ENCODE measurements at places on chromosomes 2 and 18.

DNA sequence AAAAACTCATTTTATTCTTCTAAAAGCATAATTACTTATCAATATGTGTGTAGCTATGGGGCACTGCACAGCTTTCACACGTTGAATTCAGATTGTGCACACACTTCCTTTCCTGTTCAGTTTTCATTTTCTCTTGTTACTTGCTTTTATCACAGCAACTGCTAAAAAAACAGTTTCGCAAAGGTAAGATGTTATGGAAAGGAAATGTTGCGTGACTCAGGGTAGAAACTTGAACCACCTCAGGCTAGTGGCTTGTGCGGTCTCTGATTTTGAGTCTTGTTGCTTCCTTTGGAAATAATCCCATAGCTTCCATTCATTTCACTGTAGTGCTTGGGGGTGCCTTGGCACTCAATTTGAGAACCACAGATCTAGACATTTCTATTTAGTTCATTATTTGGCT lies 171.9 kb downstream of the FMNL2 start:
- no peaks in the 10 kb centered on the region for H3K4me1 ChIP-seq
- H3K27me3 ChIP-seq = no peaks in the 10 kb centered on the region
- DNase-seq = no peak
- no peak overlapping the region for H3K27ac ChIP-seq
- H3K4me3 ChIP-seq = no peak overlapping the region

GRCh38 chr2:105879106-105879802 lies 134.5 kb downstream of the NCK2 start:
- H3K27me3 ChIP-seq = no peaks in the 10 kb centered on the region
- no peak overlapping the region for H3K4me3 ChIP-seq
- DNase-seq = no peak
- H3K36me3 ChIP-seq = peaks cover 17% of the 10 kb centered on the region
- H3K4me1 ChIP-seq = no peaks in the 10 kb centered on the region

- H3K27me3 ChIP-seq = no peaks in the 10 kb centered on the region
- H3K4me1 ChIP-seq = no peaks in the 10 kb centered on the region
- H3K27ac ChIP-seq = no peak overlapping the region
- H3K4me3 ChIP-seq = no peak overlapping the region
These were observed 139.6 kb upstream of the RAB12 start for GRCh38 chr18:8469544-8470130.

GRCh38 chr2:8170552-8171327 lies 511.1 kb upstream of the ID2 start:
- H3K36me3 ChIP-seq = no peaks in the 10 kb centered on the region
- H3K4me3 ChIP-seq = no peak overlapping the region
- no peak for DNase-seq
- no peak overlapping the region for H3K27ac ChIP-seq
- no peaks in the 10 kb centered on the region for H3K4me1 ChIP-seq

GRCh38 chr2:107529146-107529545 lies 297.5 kb upstream of the RGPD4 start:
- H3K4me3 ChIP-seq = no peak overlapping the region
- H3K27me3 ChIP-seq = no peaks in the 10 kb centered on the region
- no peak for DNase-seq
- H3K36me3 ChIP-seq = no peaks in the 10 kb centered on the region
- H3K27ac ChIP-seq = no peak overlapping the region

GRCh38 chr2:240178564-240178963 lies 38.1 kb upstream of the OTOS start:
- no peak overlapping the region for H3K27ac ChIP-seq
- H3K4me1 ChIP-seq = no peaks in the 10 kb centered on the region
- no peak overlapping the region for H3K4me3 ChIP-seq

DNA sequence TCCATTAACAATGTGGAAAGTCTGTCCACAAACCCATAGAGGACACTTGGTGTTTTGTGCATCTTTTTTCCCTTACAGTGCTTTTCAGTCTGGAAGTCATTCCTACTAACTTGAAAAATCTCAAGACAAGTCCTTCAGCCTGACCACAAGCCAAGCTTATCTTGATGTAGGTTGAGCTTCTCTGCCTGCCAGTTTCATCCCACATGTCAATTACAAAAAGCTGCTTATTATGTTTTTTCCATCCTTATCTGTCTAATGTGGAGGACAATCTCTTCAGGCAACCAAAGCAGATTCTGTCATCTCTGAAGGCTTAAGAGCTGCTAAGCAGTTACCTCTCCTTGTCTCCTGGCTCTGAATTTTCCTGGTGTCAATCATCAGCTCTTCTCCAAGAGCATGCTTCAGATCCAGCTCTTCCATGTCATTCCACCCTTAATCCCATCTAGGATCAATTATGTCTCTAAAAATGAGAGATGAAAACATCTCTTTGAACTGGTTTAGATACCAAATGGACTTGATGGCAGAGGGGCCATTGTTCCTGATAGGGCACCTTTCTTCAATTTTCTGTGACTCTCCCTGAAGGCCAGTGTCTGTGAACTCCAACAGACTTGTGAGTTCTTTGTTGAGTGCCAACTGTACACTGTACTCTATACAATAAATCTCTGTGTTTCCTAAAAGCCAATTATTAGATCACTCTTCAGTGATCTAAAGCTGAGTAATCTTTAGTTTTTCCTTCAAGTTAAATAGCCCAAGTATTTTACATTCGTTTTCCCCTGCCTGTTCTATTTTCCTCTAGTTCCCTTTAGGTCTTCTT lies 208.6 kb downstream of the RBM43 start:
- H3K27me3 ChIP-seq = no peaks in the 10 kb centered on the region
- no peak overlapping the region for H3K4me3 ChIP-seq
- no peak for DNase-seq
- no peak overlapping the region for H3K27ac ChIP-seq

GRCh38 chr2:186605041-186605440 lies 15.2 kb downstream of the ITGAV start:
- no peak for DNase-seq
- H3K27ac ChIP-seq = peak overlapping the region; percentile 41
- no peaks in the 10 kb centered on the region for H3K27me3 ChIP-seq
- H3K36me3 ChIP-seq = no peaks in the 10 kb centered on the region
- peaks cover 9% of the 10 kb centered on the region for H3K4me1 ChIP-seq

DNA sequence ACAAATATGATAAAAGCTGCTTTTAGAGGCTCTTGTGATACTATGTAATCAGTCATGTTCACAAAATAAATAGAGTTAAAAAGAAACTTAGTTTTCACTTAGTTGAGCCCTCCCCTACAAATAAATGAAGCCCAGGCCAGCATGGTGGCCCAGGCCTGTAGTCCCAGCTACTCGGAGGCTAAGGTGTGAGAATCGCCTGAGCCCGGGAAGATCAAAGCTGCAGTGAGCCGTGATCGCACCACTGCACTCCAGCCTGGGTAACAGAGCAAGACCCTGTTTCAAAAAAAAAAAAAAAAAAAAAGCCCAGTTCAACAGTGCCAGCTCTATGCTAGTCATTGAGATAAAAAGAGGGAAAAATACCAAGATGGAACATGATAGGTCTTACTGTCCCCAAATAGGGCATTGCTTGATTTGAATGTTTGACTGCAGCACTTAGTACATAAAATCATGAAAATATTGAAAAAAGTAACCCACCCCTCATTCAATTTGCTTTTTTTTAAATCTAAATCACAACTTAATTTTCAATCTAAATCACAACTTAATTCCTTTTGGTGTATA lies 1.5 kb downstream of the ASNSD1 start:
- peaks cover 22% of the 10 kb centered on the region for H3K4me1 ChIP-seq
- no peaks in the 10 kb centered on the region for H3K27me3 ChIP-seq
- H3K4me3 ChIP-seq = peak overlapping the region; percentile 90
- H3K36me3 ChIP-seq = peaks cover 27% of the 10 kb centered on the region
- H3K27ac ChIP-seq = no peak overlapping the region

GRCh38 chr2:196742685-196743084 lies 56.8 kb downstream of the GTF3C3 start:
- no peak overlapping the region for H3K4me3 ChIP-seq
- no peaks in the 10 kb centered on the region for H3K27me3 ChIP-seq
- no peaks in the 10 kb centered on the region for H3K36me3 ChIP-seq
- H3K4me1 ChIP-seq = no peaks in the 10 kb centered on the region

- no peak overlapping the region for H3K27ac ChIP-seq
- no peaks in the 10 kb centered on the region for H3K36me3 ChIP-seq
- no peak overlapping the region for H3K4me3 ChIP-seq
- no peak for DNase-seq
- peaks cover 11% of the 10 kb centered on the region for H3K4me1 ChIP-seq
- no peaks in the 10 kb centered on the region for H3K27me3 ChIP-seq
These were observed 77.7 kb downstream of the MAP3K20 start for GRCh38 chr2:173153301-173153885.

- H3K36me3 ChIP-seq = no peaks in the 10 kb centered on the region
- H3K4me1 ChIP-seq = peaks cover 13% of the 10 kb centered on the region
- no peak overlapping the region for H3K27ac ChIP-seq
- H3K4me3 ChIP-seq = no peak overlapping the region
- no peaks in the 10 kb centered on the region for H3K27me3 ChIP-seq
These were observed 142.2 kb downstream of the PKP4 start for GRCh38 chr2:158598862-158599517.

DNA sequence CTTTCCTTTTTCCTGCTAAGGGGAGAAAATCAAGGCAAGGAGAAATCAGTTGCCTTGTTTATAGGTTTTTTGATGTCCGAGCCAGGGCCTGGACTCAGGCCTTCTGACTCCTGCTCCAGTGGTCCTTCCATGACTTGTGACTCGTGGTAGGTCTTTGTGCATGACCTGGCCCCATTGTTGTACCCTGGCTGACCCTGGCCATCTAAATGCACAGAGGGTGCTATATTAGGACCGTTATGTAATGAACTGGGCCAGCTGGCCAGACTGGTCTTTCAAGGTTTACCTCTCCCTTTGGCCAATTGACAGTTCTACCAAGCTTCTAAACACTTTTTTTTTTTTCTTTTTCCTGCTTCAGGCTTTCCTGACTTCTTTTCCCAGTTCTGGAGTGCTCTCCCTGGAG lies 81.1 kb downstream of the SETBP1 start:
- no peak overlapping the region for H3K27ac ChIP-seq
- H3K4me1 ChIP-seq = peaks cover 15% of the 10 kb centered on the region
- DNase-seq = no peak
- no peak overlapping the region for H3K4me3 ChIP-seq
- no peaks in the 10 kb centered on the region for H3K36me3 ChIP-seq

DNA sequence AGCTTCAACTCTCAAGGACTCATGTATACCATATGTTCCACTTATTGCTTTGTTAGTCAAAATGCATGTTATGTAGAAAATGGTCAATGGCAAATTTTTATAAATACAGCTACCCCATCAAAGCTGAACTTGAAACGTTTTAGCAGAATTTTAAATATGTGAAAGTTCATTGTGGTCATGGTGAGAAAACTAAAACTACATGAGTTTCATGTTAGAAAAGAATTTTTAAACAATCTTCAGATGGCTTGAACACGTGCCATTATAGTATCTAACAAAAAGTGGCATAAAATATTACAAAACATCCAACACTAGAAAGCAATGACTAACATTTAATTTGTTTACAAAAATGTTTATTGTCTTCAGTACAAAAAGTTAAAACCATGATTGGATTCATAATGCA lies 246.0 kb upstream of the KCNJ3 start:
- no peak overlapping the region for H3K4me3 ChIP-seq
- H3K36me3 ChIP-seq = no peaks in the 10 kb centered on the region
- no peaks in the 10 kb centered on the region for H3K4me1 ChIP-seq

DNA sequence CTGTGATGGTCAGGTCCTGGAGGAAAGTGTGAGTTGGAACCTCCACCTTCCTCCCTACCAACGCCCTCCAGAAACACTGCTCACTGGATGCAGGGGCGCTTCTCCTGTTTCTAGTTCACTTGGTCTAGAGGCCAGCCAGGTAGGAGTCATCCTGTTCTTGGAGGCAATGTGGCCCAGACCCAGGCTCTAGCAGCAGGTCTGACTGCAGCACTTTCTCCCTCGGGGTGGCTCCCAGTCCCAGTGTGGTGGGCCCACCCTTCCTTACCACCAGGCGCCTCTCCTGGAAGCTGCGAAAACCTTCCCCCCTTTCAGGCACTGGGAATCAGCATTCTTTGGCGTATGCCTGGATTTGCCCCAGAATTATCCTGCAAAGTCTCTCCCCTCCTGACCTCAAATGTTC lies 292.8 kb downstream of the SOX11 start:
- no peaks in the 10 kb centered on the region for H3K36me3 ChIP-seq
- DNase-seq = no peak
- no peaks in the 10 kb centered on the region for H3K27me3 ChIP-seq
- H3K4me1 ChIP-seq = no peaks in the 10 kb centered on the region
- no peak overlapping the region for H3K4me3 ChIP-seq

GRCh38 chr18:51561821-51562220 lies 364.3 kb upstream of the MEX3C start:
- no peak overlapping the region for H3K27ac ChIP-seq
- no peaks in the 10 kb centered on the region for H3K4me1 ChIP-seq
- H3K4me3 ChIP-seq = no peak overlapping the region
- H3K27me3 ChIP-seq = no peaks in the 10 kb centered on the region
- no peak for DNase-seq

DNA sequence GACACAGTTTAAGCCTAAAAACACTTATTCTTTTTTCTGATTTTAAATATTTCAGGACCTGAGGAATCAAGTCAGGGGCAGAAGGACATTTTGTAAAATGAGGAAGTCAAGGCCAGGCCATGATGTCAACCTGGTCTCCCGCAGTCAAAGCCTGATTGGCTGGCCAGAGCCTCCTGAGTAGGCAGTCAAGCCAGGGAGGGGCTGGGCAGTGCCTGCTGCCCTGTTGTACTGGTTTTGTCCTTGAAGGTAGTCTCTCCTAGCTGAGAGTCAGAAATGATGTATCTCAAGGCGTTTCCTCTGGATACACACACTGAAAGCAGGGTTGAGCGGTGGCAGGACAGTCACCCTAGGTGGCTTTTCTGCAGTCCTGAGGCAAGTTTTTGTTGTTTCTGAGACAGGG lies 19.8 kb downstream of the CCT7 start:
- H3K27ac ChIP-seq = no peak overlapping the region
- peaks cover 51% of the 10 kb centered on the region for H3K36me3 ChIP-seq
- H3K4me1 ChIP-seq = no peaks in the 10 kb centered on the region
- no peaks in the 10 kb centered on the region for H3K27me3 ChIP-seq
- H3K4me3 ChIP-seq = no peak overlapping the region

- no peaks in the 10 kb centered on the region for H3K36me3 ChIP-seq
- H3K27me3 ChIP-seq = no peaks in the 10 kb centered on the region
- peak; percentile 15 for DNase-seq
- H3K4me3 ChIP-seq = no peak overlapping the region
These were observed 116.1 kb downstream of the CYP26B1 start for GRCh38 chr2:72031346-72032110.

Measured in upper lobe of left lung (tissue), 6 donors.